ENCODE measurements at places on chromosomes 11 and 22. TPM values are rescaled to one million over a fixed set of nuclear protein-coding genes. Genes with fewer than 3 reads are reported as not detected.

- H3K4me3 ChIP-seq = no peak overlapping the region
- H3K4me1 ChIP-seq = peaks cover 3% of the 10 kb centered on the region
- H3K27me3 ChIP-seq = peaks cover 8% of the 10 kb centered on the region
- no peaks in the 10 kb centered on the region for H3K36me3 ChIP-seq
- DNase-seq = no peak
Observed at GRCh38 chr11:8013833-8014232, 26.7 kb downstream of the EIF3F start.

DNA sequence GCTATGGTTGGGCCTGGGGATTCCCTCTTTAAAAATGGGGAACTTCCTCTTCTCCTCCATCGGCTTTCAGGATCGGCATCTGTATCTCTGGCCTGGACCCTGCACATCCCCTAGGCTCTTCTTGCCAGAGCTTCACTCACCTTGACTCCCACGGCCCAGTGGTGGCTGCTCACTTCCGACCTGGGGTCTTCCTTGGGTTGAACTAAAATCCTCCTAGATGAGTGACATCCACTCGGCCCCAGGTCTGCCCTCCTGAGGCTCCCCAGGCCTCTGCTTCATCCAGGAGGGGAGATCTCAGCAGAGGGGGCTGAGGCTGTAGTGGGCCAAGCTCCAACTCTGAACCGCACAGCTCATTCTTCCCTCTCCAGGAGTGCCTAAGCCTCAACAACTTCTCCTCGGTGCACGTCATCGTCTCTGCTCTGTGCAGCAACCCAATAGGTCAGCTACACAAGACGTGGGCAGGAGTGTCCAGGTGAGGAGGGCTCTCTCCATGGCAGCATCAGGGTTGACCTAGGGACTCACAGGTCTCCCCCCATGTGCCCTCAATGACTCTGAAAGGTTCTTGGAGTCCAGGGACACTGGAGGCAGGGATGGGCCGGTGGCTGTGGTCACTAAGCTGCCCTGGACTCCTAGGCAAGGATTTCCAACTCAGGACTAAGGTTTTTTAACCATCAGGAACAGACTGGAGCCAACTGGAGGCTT is 3.3 kb downstream of the RGL4 start:
- H3K4me3 ChIP-seq = no peak overlapping the region
- peaks cover 19% of the 10 kb centered on the region for H3K4me1 ChIP-seq
- H3K27ac ChIP-seq = no peak overlapping the region
- DNase-seq = no peak
- peaks cover 39% of the 10 kb centered on the region for H3K36me3 ChIP-seq

The CYTH4 gene
- total RNA-seq = 0.33 TPM

GRCh38 chr11:24509114-24509513 is 12.3 kb downstream of the LUZP2 start:
- no peak for DNase-seq
- no peaks in the 10 kb centered on the region for H3K27me3 ChIP-seq
- no peak overlapping the region for H3K4me3 ChIP-seq
- H3K36me3 ChIP-seq = no peaks in the 10 kb centered on the region

DNA sequence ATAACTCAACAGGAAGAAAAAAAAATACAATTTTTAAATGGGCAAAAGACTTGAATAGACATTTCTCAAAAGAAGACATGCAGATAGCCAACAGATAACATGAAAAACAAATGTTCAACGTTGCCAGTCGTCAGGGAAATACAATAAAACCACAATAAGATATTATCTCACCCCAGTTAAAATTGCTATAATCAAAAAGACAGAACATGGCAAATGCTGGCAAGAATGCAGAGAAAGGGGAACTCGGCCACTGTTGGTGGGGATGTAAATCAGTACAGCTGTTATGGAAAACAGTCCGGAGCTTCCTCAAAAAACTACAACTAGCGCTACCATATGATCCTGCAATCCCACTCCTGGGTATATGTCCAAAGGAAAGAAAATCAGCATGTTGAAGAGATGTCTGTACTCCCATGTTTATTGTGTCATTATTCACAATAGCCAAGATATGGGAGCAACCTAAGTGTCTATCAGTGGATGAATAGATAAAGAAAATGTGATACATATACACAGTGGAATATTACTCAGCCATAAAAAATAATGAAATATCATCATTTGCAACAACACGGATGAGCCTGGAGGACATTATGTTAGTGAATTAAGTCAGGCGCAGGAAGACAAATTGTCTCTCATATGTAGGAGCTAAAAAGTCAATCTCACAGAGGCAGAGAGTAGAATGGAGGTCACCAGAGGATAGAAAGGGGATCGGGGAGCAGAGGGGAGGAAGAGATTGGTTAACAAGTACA is 12.2 kb upstream of the CYTH4 start:
- H3K4me1 ChIP-seq = no peaks in the 10 kb centered on the region
- no peaks in the 10 kb centered on the region for H3K36me3 ChIP-seq
- H3K4me3 ChIP-seq = no peak overlapping the region
- no peaks in the 10 kb centered on the region for H3K27me3 ChIP-seq
- no peak overlapping the region for H3K27ac ChIP-seq
- DNase-seq = no peak

DNA sequence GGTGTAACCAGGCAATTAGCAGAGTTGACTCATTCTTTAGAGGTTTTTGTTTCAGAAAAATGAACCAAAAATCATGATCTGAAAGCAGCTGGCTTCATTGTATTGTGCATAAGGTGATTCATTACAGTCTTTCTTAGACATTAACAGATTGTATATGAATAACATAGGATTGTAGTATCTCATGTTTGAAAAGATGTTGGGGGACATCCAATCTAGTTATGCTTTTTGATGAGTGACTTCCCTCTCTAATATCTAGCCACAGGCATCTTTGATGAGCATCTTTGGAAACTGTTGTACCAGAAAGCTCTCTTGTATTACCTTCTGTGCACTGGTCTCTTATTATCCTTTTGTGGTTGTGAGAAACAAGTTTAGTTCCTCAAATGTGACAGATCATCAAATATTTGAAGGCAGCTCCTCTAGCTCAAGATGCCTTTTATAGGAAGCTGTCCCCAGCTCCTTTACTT is 8.3 kb downstream of the GRK3 start:
- no peak for DNase-seq
- H3K27ac ChIP-seq = no peak overlapping the region
- no peak overlapping the region for H3K4me3 ChIP-seq
- no peaks in the 10 kb centered on the region for H3K36me3 ChIP-seq

DNA sequence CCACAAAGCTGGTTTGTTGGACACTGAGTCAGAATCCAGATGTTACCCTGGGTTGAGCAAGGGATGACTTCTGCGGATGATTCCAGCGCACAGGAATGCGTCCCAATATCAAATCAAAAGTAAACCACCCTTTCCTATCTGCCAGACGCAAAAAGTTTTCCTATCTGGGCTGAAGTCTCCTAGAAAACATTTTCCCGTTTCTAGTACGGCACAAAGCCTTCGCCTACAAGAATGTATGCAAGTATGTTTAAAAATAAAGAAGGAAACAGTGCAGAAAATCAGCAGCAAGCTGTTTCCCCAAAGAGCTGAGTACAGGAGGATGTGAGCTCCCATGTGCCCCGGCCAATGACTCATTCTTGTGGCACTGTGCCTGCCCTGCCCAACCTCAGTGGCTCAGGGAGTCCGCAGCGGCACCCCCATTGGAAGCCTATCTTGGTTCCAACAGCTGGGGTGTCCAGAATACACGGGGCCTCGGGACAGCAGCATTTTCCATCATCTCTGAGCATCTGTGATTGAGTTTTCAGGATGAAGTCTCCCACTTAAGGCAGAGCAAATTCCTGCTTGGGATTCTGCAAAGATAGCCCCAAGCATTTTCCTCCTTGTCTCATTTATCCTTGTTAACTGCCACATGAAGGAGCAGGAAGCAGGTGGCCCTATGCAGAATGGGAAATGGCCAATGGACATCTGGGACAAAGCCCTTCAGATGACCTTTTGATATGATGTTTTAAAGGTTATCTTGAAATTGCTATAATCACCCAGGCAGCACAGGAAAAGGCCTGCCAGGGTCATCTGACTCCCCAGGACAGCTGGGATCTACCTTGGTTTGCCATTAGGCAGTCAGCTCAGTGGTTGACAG is 17.5 kb downstream of the KCNJ5 start:
- peaks cover 12% of the 10 kb centered on the region for H3K4me1 ChIP-seq
- DNase-seq = no peak
- H3K27ac ChIP-seq = no peak overlapping the region
- no peak overlapping the region for H3K4me3 ChIP-seq

The ACTN3 gene
- 0.21 TPM for total RNA-seq

DNA sequence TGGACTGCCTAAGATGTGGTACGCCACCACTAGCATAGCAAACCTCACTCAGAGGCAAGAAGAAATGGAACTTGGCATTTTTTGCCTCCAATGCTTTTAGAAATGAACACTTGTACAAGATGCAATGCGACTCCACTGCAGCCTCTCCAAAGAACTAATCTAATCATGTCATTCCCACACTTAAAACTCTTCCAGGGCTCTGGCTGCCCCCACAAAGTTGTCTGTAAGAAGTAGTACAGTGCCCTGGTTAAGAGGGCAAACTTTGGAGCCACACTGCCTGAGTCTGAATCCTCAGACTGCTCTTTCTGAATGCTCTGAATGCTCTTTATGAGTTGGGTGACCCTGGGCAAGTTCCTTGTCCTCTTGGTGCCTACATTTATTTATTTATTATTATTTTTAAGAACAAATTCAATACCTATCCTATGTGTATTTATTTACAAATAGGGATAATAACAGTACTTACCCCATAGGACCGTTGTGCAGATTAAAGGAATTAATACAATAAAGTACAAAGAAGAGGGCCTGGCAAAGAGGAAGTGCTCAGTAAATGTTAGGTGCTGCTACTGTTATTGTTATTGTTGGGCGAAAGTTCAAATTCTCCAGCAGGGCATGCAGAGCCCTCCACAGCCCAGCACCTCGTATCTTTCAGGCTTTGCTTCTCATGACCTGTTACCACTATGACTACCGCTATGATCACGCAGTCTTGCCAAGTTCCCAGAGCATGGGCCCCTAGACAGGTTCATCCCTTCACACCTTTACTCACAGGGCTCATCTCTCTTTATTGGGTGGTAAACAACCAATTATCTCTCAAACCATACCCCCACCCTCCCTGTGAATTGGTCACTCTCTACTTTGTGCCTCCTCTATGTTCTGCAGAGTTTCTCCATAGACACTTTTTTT is 59.3 kb downstream of the RAB30 start:
- no peak for DNase-seq
- H3K36me3 ChIP-seq = no peaks in the 10 kb centered on the region
- no peak overlapping the region for H3K4me3 ChIP-seq
- peaks cover 6% of the 10 kb centered on the region for H3K27me3 ChIP-seq

DNA sequence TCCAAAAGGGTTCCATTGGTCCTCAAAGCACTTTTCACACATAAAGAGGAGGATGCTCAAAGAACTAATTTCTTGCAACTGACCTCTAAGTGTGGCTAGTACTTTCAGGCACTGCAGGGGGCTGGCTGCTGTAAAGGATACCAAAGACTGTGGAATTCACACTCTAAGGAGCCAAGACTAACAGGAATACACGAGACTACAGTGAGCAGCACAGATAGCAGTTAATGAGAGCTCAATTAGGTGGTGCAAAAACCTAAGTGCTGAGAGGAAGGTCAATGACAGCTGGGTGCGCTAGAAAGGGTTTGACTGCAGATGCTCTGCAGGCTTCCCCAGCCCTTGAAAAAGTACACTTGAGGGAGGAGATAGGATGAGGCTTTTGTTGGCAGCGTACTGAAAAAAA is 124.3 kb upstream of the NTM start:
- no peak overlapping the region for H3K27ac ChIP-seq
- H3K4me1 ChIP-seq = peaks cover 2% of the 10 kb centered on the region
- H3K36me3 ChIP-seq = no peaks in the 10 kb centered on the region
- H3K4me3 ChIP-seq = no peak overlapping the region
- no peaks in the 10 kb centered on the region for H3K27me3 ChIP-seq

DNA sequence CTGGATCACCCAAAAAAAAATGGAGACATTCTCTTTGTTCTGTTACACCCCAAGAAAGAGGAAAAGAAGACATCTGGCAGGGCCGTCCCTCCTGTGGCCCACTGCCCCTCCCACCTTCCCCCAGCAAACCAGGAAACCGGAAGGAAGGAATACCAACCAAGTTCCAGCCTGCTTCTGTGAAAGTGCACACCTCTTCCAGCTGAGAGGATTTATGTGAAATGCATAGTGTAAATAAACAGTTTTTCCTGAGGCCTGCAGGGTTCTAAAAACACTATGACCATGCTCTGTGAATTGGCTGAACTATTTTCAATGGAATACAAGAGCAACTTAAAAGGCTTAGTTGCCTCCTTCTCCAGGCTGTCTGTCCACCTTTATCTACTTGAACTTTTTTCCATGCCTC is 50.0 kb upstream of the CHST1 start:
- peak overlapping the region; percentile 59 for H3K27ac ChIP-seq
- H3K4me1 ChIP-seq = peaks cover 24% of the 10 kb centered on the region

The PGR gene
- not detected for total RNA-seq

The P4HA3 gene
- 0.64 TPM for total RNA-seq

GRCh38 chr11:104967534-104968354 is 630 bp downstream of the CASP4 start:
- H3K27ac ChIP-seq = no peak overlapping the region
- no peaks in the 10 kb centered on the region for H3K36me3 ChIP-seq
- H3K4me3 ChIP-seq = no peak overlapping the region
- no peaks in the 10 kb centered on the region for H3K4me1 ChIP-seq

The MIAT gene
- 1.2 TPM for total RNA-seq

DNA sequence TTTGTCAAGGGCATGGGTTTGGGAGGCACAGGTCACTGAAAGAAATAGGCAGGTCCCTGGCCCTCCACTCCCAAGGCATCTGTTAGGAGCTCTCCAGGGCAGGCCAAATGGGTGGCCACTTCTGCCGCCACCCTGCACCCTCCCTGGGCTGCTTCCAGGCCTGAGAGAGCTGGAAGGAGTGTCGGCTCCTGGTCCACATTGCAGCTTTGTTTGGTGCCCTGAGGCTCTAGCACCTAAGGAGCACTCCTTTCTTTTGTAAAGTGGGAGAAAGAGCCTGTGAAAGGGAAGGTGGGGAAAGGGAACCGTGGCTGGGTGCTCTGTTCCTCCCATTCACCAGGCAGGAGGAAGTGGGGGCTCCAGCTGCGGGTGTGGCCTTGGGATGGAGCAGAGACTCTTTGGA is 12.3 kb upstream of the FGF4 start:
- H3K27me3 ChIP-seq = no peaks in the 10 kb centered on the region
- no peak for DNase-seq
- no peak overlapping the region for H3K4me3 ChIP-seq
- H3K27ac ChIP-seq = no peak overlapping the region
- no peaks in the 10 kb centered on the region for H3K36me3 ChIP-seq
- no peaks in the 10 kb centered on the region for H3K4me1 ChIP-seq

The PARVA gene
- total RNA-seq = 53.3 TPM

All from endothelial cell (in vitro differentiated cells).